ENCODE measurements at places on chromosomes 13 and 19. TPM values are rescaled to one million over a fixed set of nuclear protein-coding genes. Genes with fewer than 3 reads are reported as not detected.

DNA sequence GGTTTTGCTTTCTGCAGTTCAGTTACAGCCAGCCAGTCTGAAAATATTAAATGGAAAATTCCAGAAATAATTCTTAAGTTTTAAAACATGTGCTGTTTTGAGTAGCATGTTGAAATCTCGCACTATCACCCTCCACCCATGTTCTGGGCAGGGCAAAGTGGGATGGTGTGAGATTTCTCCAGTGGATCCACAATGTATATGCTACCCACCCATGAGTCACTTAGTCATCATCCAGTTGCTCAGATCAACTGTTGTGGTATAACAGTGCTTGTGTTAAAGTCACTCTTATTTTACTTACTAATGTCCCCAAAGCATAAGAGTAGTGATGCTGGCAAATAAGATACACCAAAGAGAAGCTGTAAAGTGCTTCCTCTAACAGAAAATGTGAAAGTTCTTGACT is 56.4 kb downstream of the CYSLTR2 start:
- no peak for DNase-seq

DNA sequence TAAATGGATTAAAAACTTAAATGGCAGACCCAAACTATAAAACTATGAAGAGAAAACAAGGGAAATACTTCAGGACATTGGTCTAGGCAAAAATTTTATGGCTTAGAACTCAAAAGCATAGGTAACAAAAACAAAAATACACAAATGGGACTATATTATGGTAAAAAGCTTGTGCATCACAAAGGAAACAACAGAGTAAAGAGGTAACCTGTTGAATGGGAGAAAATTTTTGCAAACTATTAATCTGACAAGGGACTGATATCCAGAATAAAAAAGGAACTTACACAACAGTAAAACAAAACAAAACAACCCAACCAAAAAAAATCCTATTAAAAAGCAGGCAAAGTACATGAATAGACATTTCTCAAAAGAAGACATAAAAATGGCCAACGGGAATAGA is 9.3 kb upstream of the ZNF546 start:
- no peak for DNase-seq

DNA sequence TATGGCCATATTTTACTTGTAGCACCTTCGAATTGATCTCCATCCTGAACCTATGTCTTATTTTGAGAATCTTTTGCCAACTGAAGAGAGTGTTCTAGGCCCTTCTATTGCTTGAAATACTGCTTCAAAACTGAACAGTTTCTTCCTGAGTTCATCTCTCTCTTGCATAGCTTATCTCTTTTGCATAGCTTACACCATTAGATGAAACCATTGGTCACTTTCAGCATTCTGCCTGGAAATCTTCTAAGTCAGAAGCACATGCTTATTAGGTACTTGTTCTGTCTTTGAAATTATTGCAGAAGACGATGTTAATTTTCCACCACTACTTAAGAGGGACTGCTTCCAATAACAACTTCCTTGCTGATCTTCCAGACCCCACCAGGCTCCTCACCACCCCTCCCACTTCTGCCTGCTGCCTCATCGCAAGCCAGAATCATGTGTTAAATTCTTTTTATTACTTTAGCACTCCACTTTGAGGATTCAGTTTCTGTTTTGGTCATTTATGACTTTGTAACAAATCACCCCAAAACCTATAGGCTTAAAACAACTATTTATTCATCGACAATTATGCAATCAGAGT is 122.4 kb upstream of the MAB21L1 start:
- no peak for DNase-seq

GPR183 gene
- total RNA-seq = 30.1 TPM

CALR3 gene
- not detected for total RNA-seq

CDC42EP5 gene
- total RNA-seq = 17.4 TPM
